T-helper 2 cell treated with Interferon-gamma antibody and Interleukin-4, amounts not matched to agents 100 ng/mL and 5 ng/mL, for 36 hours (primary cell): ENCODE measurements at places on chromosomes 3 and 15. TPM values are rescaled to one million over a fixed set of nuclear protein-coding genes. Genes with fewer than 3 reads are reported as not detected.

CRYGS gene
- total RNA-seq: 5.0 and 5.4 TPM in 2 replicates

SERPINI2 gene
- total RNA-seq: not detected in 2 replicates

ARPP21 gene
- total RNA-seq: not detected in 2 replicates

GP5 gene
- total RNA-seq: 1.0 and 1.1 TPM in 2 replicates

SPESP1 gene
- total RNA-seq: 0.64 and 1.0 TPM in 2 replicates
